ENCODE measurements at places on chromosomes 6 and 20.

DNA sequence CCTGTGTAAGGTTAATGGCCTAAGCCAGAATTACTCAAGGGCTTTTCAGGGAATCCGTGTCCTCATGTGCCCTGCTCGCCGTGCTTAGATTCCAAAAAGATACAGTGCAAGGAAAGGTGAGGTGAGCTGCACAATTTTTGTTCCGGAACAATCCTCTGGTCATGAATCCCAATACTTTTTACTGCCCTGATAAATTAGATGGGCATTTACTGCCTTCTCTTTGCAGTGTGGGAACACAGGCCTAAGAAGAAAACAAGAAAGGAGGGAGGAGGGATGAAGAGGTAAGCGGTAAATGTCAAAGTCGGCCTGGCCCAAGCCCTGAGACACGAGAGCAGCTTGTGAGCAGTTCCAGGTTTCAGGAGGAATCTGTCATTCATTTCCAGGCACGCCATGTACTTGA, 390.9 kb upstream of the SULF2 start:
- no peak for DNase-seq

GRCh38 chr20:416950-417800, 9.1 kb downstream of the RBCK1 start:
- no peak for DNase-seq

GRCh38 chr6:43250992-43251373, 7.7 kb downstream of the TTBK1 start:
- no peak for DNase-seq

- no peak for DNase-seq
These were observed 41.0 kb downstream of the UQCC1 start for GRCh38 chr20:35370751-35371150.

GRCh38 chr6:14197118-14197517, 79.5 kb downstream of the CD83 start:
- DNase-seq: no peak

DNA sequence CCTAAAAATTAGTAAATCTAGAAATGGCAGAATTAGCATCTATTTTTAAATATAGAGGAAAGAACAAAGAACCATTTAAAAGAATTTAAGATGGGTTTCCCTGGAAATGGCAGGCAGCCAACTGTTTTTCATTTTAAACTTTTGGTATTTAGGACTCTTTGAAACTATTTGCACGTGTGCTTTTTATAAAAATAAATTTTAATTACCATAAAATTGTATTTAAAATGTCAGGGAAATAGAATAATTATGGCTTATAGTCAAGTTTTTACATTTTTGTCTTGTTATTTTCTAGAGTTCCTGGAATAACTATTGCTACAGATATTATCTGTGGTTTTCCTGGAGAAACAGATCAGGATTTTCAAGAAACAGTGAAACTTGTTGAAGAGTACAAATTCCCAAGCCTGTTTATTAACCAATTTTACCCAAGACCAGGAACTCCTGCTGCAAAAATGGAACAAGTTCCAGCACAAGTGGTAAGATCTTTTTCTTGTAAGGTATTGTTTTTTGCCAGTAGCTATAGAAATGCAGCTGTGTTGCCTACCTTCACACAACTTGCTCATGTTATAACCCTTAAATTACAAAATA, 528.7 kb upstream of the SOX4 start:
- no peak for DNase-seq

- no peak for DNase-seq
These were observed 41.2 kb upstream of the TPBG start for GRCh38 chr6:82322386-82322785.

GRCh38 chr20:36162272-36162966, 7.9 kb downstream of the EPB41L1 start:
- DNase-seq: no peak

GRCh38 chr20:1711826-1712601, 54.4 kb upstream of the SIRPG start:
- no peak for DNase-seq

DNA sequence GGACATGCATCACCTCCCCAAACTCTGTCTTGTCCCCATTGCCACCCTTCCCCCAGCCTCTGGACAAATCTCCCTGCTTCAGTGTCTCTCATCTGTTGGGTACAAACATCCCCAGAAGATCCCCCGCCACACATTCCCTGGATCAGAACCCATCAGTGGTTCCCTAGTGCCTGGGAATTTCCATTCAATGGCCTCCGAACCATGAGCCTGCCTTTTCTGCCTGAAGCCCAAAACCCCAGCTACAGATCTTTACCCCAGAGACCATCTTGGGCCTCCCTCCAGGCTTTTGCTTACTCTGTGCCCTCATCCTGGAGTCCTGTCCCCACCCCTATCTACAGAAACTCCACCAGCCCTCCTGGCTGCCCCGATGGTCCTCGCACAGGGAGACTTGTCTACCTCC, 78.1 kb downstream of the CDH26 start:
- no peak for DNase-seq

DNA sequence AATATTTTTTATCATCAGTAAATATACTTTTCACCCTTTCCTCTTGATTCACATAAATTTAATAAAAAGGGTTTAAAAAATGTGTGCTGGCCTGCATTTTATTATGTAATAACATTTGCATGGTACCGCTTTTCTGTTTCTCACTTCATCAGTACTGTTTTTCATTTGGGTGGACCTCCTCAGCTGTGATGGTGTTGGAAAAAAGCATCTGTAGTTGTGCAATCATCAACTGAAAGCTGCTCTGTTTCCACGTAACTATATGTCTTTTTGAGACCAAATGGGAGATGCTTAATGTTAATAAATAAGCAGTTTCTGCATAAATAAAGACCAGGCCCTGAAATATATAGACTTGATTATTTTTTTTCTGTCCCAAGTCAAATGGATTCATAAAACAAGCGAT, 31.6 kb upstream of the CENPW start:
- DNase-seq: no peak

All from GM12892 (cell line).